ENCODE measurements at places on chromosomes 3 and 15. TPM values are rescaled to one million over a fixed set of nuclear protein-coding genes. Genes with fewer than 3 reads are reported as not detected.

DNA sequence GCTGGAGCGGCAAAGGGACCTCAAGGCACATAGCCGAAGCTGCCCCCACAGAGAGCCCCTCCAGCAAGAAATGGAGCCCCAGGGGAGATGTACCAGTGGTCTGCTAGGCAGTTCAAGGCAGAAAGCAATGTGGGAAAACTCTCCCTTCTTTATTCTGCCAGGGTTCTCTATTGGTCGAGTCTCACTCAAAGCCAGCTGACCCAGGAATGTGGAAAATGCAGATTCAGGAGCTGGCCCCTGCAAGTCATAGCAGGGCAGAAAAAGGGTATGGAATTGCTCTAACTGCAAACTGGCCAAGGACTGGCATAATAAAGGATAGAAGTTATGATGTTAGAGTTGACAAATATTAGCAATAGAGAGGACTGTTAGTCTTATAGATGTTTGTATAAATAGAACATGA is 4.0 kb upstream of the TOPAZ1 start:
- H3K4me1 ChIP-seq: peaks cover 7% of the 10 kb centered on the region
- no peak overlapping the region for H3K4me3 ChIP-seq
- no peaks in the 10 kb centered on the region for H3K36me3 ChIP-seq
- DNase-seq: no peak

DNA sequence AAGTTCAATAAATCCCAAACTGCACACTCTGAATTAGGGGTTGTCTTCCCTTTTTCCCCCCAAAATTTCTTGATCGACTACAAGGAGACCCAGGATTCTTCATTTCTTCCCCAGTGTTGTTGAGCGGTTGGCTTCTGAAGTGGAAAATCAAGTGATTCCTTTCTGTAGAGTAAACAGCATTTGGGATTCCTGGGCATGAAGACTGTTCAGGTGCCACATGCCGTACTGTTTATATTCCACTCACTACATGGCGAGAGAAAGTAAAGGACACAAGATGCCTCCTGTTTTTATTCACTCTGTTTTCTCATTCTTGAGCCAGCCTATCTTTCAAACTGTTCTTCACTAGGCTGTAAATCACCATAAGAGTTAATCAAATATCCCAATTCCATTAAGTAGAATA is 12.6 kb downstream of the FSTL1 start:
- no peak overlapping the region for H3K27ac ChIP-seq
- no peaks in the 10 kb centered on the region for H3K4me1 ChIP-seq
- DNase-seq: no peak
- no peak overlapping the region for H3K4me3 ChIP-seq

- no peaks in the 10 kb centered on the region for H3K27me3 ChIP-seq
- H3K36me3 ChIP-seq: no peaks in the 10 kb centered on the region
- DNase-seq: no peak
- no peaks in the 10 kb centered on the region for H3K4me1 ChIP-seq
- H3K27ac ChIP-seq: no peak overlapping the region
Measured at GRCh38 chr3:8840556-8840955, 71.1 kb upstream of the OXTR start.

NFKBIZ gene
- 418 TPM for total RNA-seq

GRCh38 chr3:55333923-55334322 is 153.2 kb downstream of the WNT5A start:
- H3K27ac ChIP-seq: no peak overlapping the region
- H3K27me3 ChIP-seq: no peaks in the 10 kb centered on the region

USF3 gene
- 19.4 TPM for total RNA-seq

Data from natural killer cell treated with Interleukin-12 subunit alpha and Interleukin-12 subunit beta and Interleukin-15 and Interleukin-18, amount 100 ng/mL, for 72 hours (primary cell).